K562 (cell line): ENCODE measurements at places on chromosomes 11 and 22. TPM values are rescaled to one million over a fixed set of nuclear protein-coding genes. Genes with fewer than 3 reads are reported as not detected.

Gene RFPL1
- total RNA-seq: not detected in 2 replicates

DNA sequence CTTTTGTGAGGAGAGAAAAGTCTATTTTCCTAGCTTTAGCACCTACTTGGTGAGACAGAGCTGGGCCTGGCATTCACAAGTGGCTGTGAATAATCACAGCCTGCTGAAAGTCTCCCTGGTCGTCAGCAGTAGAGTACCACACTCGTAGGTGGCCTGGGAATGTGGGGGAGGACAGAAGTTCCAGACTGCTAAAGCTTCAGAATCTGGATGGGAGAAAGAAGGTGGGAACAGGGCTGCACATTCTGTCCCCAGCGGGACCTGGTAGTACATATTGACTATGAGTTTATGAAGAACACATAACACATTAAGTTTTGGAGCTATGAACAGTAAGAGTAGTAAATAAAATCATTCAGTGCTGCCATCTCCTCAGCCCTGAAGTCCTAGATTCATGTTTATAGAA, 19.0 kb upstream of the LIMK2 start:
- H3K36me3 ChIP-seq: peaks cover 9% of the 10 kb centered on the region; the same call in 2 of the 3 replicates
- H3K27me3 ChIP-seq: no peaks in the 10 kb centered on the region
- no peak overlapping the region for H3K4me3 ChIP-seq
- DNase-seq: no peak
- no peak overlapping the region for H3K27ac ChIP-seq
- H3K4me1 ChIP-seq: no peaks in the 10 kb centered on the region

DNA sequence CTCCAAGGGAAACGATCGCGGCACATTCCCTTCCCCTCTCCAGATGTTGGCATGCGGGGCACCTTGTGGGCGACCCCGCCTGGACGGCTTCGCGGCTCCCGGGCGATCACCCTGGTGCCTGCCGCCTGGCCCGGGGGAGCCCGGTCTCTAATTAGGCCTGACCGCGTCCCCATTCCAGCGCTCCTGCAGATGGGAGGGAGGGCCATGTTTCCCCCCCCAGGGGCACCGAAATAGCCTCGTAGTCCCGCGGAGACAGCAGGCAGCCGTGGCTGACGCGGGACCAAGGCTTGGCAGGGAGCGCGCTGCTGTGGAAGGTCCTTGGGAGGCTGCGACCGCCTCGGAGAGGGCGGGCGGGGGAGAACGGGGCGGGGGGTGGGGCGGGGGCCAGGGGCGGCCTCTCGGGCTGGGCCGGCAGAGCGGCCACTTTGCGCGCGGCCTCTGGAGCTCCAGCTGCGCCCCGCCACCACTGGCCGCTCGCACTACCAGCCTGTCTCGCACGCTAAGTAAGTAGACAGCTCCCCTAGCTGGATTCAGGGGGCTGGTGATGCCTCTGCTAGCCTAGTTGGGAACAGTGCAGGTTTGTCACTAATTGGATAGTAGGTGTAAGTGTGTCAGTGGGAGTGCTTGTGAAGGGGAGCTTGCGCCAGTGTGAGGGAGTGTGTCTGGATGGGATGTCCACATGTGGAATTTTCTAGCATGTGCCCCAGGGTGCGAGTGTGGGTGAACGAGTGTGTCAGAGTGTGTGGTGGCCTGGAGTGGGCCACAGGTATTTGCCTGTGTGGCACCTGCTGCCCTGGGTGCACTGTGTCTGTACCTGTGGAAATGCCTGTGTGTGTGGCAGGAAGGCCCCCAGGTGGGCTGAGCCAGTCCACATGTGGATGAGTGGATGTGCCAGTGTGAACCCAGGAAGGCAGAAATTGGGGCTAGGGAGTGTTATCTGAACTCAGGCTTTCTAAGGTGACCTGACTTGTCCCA, at the start of gene INSC:
TSS of gene INSC (plus strand) at position 423 of the 975 bp plus-strand sequence. CDS start 34,252 bp downstream, outside the sequence.
- no peaks in the 10 kb centered on the region for H3K36me3 ChIP-seq
- H3K27ac ChIP-seq: no peak within 1 kb of the TSS
- peaks cover 18% of the 10 kb centered on the region for H3K27me3 ChIP-seq
- no peaks in the 10 kb centered on the region for H3K4me1 ChIP-seq
- no peak within 1 kb of the TSS for H3K4me3 ChIP-seq
- no peak for DNase-seq

GRCh38 chr11:1932105-1932480, 12.6 kb downstream of the TNNT3 start:
- peaks cover 40% of the 10 kb centered on the region; the same call in 2 of the 3 replicates for H3K27me3 ChIP-seq
- no peaks in the 10 kb centered on the region for H3K4me1 ChIP-seq
- H3K36me3 ChIP-seq: no peaks in the 10 kb centered on the region
- no peak overlapping the region for H3K27ac ChIP-seq
- no peak overlapping the region for H3K4me3 ChIP-seq

DNA sequence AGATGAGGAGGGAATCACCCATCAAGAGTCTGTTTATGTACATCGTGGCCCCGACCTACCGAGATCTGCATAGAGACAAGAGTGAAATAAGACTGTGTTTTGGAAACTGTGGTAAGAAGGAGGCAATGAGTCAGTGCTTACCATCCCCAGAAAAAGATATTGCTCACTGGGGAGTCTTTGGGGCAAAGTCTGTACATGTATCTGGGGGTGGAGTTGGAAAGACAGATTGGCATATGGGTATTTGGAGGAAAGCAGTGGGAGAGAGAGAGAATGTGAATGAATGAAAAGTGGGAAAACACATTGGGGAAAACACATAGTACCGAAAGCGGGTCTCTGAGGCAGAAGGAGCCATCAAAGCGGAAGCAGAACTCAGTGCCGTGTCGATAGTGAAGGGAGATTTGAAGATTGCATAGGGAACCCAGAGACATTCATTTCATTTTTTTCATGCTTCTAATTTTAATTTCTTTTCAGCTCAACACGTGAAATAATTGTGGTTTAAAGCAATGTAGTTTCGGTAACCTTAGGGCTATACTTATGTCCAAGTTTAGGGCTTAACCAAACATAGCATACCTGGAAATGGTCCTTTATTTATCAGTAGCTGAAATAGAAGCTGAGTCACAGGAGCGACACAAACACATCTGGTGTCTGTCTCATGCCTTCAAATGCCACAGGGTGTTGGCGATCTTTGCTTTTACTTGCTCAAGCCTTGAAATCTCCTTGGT, 98.6 kb upstream of the CD44 start:
- peaks cover 55% of the 10 kb centered on the region for H3K4me1 ChIP-seq
- peak overlapping the region; percentile 49; the same call in 2 of the 3 replicates for H3K27ac ChIP-seq
- H3K27me3 ChIP-seq: no peaks in the 10 kb centered on the region
- no peaks in the 10 kb centered on the region for H3K36me3 ChIP-seq
- H3K4me3 ChIP-seq: peak overlapping the region; percentile 2; the same call in 1 of the 2 replicates
- DNase-seq: peak; percentile 46

DNA sequence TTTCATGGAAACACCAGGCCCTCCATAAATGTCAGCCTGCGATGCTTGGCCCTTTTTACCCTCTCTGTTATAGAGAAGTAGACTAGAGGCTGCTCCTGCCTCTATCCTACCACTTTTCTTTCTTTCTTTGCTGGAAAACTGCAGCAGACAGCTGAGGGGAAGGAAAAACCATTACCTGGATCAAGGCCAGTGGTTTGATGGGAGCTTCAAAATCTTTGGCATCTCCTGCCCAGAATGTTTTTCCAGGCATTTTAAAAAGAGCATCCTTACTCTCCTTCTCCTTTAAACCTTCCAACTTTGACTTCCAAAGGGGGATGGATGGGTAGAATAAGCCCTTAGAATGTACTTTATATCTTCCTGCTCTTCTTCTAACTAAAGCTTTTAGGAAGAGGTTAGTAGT, 44.9 kb downstream of the EXT2 start:
- no peak for DNase-seq
- peaks cover 29% of the 10 kb centered on the region for H3K4me1 ChIP-seq
- H3K27me3 ChIP-seq: no peaks in the 10 kb centered on the region
- no peak overlapping the region for H3K27ac ChIP-seq
- H3K4me3 ChIP-seq: no peak overlapping the region

- H3K4me1 ChIP-seq: peaks cover 67% of the 10 kb centered on the region
- H3K27me3 ChIP-seq: no peaks in the 10 kb centered on the region
- no peak overlapping the region for H3K27ac ChIP-seq
- no peaks in the 10 kb centered on the region; the same call in 2 of the 3 replicates for H3K36me3 ChIP-seq
- DNase-seq: no peak
Observed at GRCh38 chr11:118006153-118006534, 19.9 kb downstream of the IL10RA start.
